ENCODE measurements at places on chromosomes 3 and 15.

DNA sequence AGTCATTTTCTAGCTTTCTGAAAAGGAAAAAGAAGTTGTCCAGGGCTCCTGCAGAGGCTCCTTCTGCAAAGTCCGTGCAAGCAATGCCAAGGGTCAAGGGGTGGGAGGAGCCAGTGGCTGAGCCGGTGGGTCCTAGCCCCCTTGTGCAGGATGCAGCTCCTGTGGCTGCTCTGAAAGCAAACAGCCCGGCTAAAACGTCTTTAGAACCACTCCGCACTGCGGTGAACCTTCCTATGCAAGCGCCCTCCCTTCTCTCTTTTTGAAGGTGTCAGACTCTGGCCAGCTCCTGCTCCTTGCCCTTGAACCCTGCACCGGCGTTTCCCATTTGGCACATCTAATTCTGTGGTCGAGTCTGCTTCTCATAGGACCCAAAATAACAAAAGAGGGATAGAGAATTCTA, 183.1 kb downstream of the UACA start:
- DNase-seq: no peak

DNA sequence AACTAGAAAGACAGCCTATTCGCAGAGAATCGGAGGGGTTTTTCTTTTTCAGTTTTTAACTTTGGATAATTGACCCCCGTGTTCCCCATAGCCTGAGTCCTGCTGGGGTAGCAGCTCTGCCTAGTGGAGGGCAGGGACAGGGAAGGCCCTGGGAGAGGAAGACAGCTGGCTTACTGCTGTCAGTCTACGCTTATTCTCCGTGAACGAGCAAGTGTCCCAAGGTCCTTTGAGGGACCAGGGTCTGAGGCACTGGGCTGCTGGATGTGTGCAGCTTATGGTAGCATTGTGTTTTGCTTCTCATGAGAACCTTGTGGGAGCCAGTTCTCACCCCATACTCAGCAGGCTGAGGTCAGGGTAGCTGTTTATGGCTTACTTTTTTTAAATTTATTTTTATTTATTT, 3.0 kb downstream of the LIMD1 start:
- no peak for DNase-seq

GRCh38 chr15:77631745-77632533, 773 bp downstream of the LINGO1 start:
- no peak for DNase-seq

- no peak for DNase-seq
Measured at GRCh38 chr15:88426304-88426703, 40.9 kb downstream of the MRPL46 start.

GRCh38 chr3:153410517-153410916, 248.5 kb downstream of the RAP2B start:
- DNase-seq: no peak

DNA sequence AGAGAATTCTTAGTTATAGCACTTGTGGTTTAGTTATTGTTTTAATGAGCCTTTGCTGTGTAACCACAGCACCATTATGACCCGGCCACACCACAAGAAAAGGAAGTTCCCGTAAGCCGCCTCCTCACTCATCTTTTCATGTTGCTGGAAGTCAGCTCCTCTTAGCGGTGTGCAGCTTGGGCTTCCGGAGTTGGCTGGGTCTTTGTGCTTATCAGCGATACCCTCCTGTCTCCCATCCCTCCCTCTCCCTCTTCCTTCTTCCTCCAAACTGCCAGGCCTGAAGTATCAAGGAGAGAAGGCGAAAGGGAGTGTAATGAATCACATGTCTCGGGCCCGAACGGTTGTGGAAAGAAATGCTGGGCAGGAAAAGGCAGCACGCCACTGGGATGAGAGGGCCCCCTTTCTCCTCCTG, 353.5 kb downstream of the MCTP2 start:
- peak; percentile 92 for DNase-seq

DNA sequence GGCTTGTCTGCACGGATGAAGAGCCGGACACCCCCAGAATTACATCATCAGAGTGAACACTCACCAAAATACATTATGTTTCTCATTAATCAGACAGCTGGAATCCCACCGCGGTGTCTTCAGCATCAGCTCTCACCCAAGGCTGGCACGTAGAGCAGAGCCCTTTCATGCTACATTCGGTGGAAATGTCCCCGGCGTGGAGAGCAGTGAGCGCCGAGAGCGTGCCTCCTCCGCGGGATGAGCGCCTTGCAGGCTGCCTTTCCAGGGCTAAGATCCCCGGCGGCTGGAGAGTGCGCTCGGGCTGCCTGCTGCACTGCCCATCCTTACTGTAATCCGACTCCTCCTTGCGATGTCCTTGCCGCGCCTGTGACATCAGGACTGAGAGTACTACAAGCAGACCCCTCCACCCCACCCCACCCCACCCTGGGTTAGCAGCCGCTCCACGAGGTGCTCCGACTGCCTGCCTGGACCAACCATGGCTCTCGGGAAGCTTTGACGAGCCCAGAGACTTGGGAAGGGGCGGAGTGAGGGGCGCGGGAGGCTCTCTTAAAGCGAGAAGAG, at the start of gene ZNF385D:
ZNF385D (minus strand) TSS at position 380 of the 561 bp plus-strand sequence; CDS start at position 86, 294 bp downstream.
- peak; percentile 23 for DNase-seq

GRCh38 chr3:131658115-131658514, 155.3 kb upstream of the MRPL3 start:
- no peak for DNase-seq

- no peak for DNase-seq
Measured at GRCh38 chr3:150594150-150594549, 9.0 kb upstream of the SELENOT start.

DNA sequence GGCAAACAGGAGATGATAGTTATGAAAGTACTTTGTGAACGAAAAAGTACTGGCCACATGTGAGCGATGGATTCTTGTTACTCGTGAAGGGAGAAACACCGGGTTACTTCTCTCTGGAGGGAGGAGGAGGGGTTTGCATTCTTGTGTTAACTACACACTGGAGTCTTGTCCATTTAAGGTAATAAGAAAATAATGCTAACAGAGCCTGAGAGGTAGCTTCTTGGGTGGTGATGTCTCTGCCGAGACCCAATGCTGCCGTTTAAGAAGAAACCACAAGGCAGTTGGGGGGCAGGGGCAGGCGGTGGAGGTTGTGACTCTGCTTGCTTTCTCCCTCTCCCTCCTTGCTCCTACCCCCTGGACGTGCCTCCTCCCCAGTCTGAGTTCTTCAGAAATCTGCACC, 100.9 kb upstream of the ROPN1 start:
- DNase-seq: no peak

GRCh38 chr15:90261811-90262210, 3.7 kb upstream of the NGRN start:
- no peak for DNase-seq

DNA sequence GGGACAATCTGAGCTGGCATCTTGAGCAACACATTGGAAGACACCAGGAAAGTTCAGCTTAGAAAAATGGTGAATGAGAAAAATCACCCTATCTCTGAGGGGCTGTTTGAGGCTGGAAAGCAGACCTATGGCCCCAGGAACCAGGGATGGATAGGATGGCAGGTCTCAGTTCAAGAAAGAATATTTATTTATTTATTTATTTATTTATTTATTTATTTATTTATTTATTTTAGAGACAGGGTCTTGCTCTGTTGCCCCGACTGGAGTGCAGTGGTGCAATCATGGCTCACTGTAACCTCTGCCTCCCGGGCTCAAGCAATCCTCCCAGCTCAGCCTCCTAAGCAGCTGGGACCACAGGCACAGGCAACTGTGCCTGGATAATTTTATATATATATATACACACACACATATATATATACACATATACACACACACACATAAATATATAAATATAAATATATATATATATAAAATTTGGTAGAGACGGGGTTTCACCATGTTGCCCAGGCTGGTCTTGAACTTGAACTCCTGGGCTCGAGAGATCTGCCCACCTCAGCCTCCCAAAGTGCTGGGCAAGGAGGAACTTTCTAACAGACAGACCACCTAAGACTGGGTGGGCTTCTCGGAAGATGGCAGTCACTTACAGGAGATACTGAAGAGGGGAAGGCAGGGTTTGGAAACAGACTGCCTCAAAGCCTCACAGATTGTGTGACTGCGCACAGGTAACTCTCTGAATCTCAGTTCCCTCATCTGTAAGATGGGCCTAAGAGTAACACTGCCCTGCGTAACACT, 29.7 kb downstream of the CCDC13 start:
- no peak for DNase-seq

DNA sequence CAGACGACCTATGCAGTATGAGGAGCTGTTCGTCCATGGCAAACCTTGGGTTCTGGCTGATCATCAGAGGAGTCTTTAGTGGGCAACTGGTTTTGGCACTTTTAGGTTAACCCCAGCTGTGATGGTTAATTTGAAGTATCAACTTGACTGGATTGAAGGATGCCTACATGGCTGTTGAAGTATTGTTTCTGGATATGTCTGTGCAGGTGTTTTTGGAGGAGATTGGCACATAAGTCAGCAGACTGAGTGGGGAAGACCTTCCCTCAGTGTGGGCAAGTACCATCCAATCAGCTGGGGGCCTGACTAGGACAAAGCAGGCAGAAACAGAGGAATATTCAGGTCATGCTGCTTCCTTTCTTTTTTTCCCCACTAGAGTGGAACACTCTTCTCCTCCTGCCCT, 284.1 kb downstream of the NFKBIZ start:
- DNase-seq: no peak

DNA sequence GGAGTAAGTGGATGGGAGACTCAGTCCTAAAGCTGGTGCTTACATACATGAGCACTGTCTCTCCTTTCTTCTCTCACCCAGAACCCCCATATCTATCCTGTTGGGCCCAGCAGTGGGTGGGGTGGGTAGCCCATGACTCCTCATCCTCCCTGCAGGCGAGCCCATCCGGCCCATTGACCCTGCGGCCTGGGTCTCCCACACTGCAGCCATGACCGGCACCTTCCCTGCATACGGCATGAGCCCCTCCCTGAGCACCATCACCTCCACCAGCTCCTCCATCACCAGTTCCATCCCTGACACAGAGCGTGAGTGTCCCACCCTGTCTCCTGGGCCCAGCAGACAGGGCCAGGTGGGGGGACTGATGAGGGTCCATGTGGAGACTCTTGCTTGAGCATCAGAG, 8.0 kb upstream of the AP2M1 start:
- DNase-seq: no peak

DNA sequence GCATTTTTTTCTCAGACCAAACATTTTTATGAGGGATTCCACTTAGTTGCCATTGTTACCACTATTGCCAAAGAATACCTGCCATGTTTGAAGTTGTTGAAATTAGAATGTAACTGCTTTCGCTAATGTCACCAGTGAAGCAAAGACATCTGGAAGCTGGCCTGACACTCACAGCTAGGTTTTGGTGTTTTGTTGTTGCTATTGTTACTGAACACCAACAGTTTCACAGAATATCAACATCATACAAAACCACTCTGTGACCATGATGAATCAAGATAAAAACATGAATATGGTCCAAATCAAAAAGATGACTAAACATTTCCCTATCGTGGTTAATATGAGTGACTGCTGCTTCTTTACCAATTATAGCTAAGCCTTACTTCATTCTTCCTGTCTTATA, 6.9 kb upstream of the CFAP20DC start:
- DNase-seq: peak; percentile 80

DNA sequence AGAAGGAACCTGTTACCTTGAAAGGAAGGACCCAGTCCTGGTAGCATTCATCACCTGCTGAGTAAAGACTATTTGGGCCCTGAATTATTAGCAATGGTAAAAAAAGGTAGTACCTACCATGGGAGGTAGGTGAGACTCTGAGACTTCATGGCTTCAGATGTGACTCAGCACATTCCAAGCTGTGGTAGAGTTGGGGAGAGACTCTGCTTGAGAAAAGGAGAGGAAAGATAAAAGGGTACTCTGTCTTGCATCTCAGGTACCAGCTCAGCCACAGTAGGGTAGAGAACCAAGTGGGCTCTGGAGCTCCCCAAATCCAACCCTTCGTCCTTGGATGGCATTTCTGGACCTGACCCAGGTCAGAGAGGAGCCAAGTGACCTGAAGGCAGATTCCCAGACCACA, 430.4 kb downstream of the TBL1XR1 start:
- DNase-seq: no peak

DNA sequence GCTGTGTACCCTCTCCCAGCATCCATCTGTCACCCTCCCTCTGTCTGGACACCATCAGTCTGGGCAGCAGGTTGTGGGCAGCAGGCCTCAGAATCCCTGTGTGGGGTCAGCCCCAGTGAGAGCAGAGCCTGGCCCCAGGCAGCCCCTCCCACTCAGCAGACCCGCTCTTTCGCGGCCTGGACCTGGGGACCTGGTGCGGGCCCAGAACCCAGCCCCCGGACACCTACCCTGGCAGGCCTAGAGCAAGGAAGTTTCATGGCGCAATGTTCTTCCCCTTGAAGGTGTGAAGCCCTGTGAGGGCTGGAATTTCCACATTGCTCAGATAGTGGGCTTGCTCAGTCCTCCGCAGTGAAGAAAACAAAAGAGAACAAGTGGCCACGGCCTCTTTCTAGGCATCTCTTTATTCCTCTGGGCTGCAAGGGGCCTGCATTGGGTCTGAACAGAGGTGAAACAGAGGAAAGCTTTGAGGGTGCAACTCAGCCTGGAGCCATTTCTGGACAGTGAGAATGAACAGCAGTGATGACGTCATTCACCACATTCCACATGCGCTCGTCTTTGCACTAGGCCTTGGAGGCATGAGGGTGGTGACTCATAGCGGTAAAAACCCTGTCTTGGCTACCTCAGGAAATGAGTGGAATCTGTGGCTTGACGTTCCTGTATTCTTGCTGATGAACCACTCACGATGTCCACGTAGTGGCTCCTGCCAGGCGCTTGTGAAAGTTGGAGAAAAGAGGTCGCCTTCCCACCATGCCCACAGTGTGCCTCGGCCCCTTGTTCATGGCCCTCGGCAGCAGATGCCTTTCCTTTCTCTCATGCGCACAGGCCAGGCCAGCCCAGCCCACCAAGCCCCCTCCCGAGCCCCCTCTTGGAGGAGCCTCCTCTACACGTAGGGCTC, 66.1 kb downstream of the SLC30A4 start:
- DNase-seq: peak; percentile 98

DNA sequence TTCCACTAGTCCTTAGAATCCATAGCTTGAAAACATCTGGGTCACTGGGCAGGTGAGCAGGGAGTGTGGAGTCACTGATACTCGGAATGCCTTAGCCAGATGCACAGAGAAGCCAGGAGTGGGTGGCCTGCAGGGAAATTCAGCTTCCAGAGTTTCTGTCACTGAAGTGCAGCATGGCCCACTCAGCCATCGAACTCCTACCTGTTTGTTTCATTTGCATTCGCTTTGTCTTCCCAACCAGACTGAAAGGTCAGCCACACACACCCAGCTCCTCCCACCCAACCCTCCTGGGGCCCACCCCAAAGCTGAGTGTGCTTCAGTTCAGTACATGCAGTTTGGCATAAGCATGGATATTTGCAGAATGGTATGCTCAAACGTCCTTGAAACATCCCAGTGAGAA, 124.5 kb upstream of the ATP10A start:
- DNase-seq: no peak

Measured in common myeloid progenitor, CD34-positive (primary cell).